ENCODE measurements at places on chromosomes 7 and 10.

GRCh38 chr7:80611779-80612178 lies 26.7 kb upstream of the CD36 start:
- DNase-seq, result no peak
- peaks cover 15% of the 10 kb centered on the region for H3K4me1 ChIP-seq
- no peaks in the 10 kb centered on the region for H3K27me3 ChIP-seq
- no peaks in the 10 kb centered on the region for H3K36me3 ChIP-seq
- H3K27ac ChIP-seq, result peak overlapping the region; percentile 87

DNA sequence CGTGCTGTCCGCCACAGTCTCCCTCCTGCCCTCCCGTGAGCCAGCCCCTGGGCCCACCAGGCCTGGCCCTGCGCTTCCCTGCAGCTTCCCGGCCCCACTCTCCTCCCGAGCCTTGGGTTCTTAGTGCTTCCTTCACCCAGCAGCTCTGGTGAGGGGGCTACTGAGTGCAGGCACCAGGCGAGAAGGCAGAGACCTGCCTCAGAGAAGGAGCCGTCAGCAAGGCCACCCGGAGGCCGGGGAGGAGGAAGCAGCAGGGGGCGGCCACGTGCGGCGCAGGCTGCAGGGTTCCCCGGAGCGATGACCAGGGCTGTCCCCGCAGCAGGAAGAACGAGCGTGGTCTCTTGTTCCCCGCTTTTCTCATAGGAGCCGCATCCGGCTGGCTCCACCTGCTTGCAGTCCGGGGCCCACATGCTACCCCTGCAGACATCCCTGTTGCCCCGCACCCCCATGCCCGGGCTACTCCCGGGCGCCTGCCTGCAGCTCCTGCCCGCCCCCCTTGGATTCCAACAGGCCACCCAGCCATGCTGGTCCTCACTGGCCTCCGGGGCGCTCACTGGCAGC lies 20.5 kb downstream of the YKT6 start:
- no peak overlapping the region for H3K4me3 ChIP-seq
- no peak for DNase-seq
- no peaks in the 10 kb centered on the region for H3K4me1 ChIP-seq
- H3K27ac ChIP-seq, result no peak overlapping the region
- peaks cover 10% of the 10 kb centered on the region for H3K36me3 ChIP-seq
- H3K27me3 ChIP-seq, result peaks cover 20% of the 10 kb centered on the region

GRCh38 chr7:42831718-42832522 lies 80.0 kb downstream of the C7orf25 start:
- H3K36me3 ChIP-seq, result no peaks in the 10 kb centered on the region
- DNase-seq, result peak; percentile 30
- H3K27ac ChIP-seq, result no peak overlapping the region
- H3K27me3 ChIP-seq, result no peaks in the 10 kb centered on the region
- no peaks in the 10 kb centered on the region for H3K4me1 ChIP-seq
- no peak overlapping the region for H3K4me3 ChIP-seq

GRCh38 chr7:151769188-151769821 lies 107.6 kb downstream of the PRKAG2 start:
- H3K27ac ChIP-seq, result peak overlapping the region; percentile 26
- no peaks in the 10 kb centered on the region for H3K36me3 ChIP-seq
- H3K4me1 ChIP-seq, result no peaks in the 10 kb centered on the region
- no peaks in the 10 kb centered on the region for H3K27me3 ChIP-seq

GRCh38 chr7:11642276-11642675 lies 189.7 kb downstream of the THSD7A start:
- DNase-seq, result no peak
- H3K36me3 ChIP-seq, result no peaks in the 10 kb centered on the region
- H3K4me3 ChIP-seq, result no peak overlapping the region
- peak overlapping the region; percentile 30 for H3K27ac ChIP-seq
- no peaks in the 10 kb centered on the region for H3K4me1 ChIP-seq

DNA sequence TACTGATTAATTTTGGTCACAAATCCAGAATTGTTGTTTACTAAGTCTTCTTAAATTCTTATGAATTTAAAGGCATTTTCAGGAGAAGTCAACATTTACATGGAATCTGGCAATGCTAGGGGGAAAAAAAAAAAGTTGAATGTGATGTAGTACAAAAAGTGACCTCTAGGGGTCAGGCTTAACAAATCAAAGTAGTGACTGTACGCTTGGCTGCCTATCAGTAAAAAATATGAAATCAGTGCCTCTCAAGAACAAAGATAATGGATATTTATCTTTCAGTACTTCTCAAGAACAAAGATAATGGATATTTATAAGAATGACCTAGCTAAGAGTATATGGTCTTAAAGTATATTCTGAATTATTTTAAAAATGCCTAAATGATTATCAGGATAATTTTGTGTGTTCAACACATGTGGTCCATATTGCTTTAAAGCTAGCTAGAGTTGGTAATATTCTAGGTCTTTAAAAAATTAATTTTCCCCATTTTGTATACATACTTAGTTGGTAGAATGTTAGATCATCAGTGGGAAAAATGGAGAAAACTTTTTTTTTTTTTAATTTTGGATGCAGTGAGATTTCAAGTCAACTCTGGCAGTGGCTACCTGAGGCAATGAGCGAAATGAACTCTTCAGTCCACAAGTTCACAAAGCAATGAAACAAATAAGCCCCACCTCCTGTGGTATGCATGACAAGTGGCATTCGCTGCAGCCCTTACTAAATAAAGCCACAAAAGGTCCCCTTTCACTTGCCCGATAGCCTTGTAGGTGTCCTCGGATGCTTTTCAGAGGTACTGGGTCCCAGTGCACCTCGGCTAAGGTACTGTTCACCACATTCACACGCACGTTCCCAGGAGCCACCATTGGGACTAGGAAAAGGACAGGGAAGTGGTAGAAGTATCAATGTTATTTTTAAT lies 51.2 kb upstream of the LAMB4 start:
- no peak overlapping the region for H3K27ac ChIP-seq
- H3K4me3 ChIP-seq, result no peak overlapping the region
- no peaks in the 10 kb centered on the region for H3K27me3 ChIP-seq
- DNase-seq, result peak; percentile 25

DNA sequence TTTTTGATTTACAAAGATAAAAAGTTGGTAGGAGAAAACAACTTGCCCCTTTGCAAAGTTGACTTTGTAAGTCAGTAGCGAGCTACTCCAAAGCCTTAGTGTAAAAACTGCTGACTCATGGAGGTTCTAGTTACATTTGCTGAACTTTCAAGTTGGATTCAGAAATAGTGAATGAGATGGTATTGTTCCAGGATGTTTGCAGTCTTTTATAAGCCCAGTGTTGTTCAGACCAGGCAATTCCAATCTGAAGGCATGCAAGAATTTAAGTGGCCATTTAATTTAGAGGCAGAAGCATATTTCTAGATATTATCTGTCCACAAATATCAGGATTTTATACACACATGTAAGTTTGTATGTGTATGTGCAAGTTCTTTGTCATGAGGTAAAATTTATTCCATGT lies 21.6 kb downstream of the TES start:
- H3K36me3 ChIP-seq, result no peaks in the 10 kb centered on the region
- DNase-seq, result no peak
- H3K27me3 ChIP-seq, result no peaks in the 10 kb centered on the region
- no peak overlapping the region for H3K4me3 ChIP-seq

Data from tibial nerve (tissue), 4 donors.